Right forelimb (tissue), 1 donor: ENCODE measurements at places on chromosomes 13 and 19.

- no peak for DNase-seq
Observed at GRCh38 chr13:109281017-109281902, 505.1 kb downstream of the IRS2 start.

DNA sequence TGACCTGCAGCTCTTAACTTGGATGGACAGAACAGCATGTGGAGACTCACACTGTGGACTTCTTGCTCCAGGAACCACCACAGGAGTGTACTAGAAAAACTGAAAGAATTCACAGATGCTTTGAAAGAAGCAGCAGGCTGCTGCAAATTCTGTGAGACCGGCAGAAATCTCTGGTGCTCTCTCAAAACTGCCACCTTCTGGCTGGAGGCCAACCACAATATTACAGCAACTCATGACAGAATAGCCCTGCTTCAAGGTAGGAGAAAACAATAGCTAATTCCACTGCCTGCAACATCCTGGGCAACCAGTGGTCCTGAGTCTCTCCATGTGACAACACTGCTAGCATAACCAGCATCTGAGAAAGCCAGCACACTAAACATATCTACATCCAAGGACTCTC lies 26.9 kb downstream of the CDK8 start:
- DNase-seq, result no peak

DNA sequence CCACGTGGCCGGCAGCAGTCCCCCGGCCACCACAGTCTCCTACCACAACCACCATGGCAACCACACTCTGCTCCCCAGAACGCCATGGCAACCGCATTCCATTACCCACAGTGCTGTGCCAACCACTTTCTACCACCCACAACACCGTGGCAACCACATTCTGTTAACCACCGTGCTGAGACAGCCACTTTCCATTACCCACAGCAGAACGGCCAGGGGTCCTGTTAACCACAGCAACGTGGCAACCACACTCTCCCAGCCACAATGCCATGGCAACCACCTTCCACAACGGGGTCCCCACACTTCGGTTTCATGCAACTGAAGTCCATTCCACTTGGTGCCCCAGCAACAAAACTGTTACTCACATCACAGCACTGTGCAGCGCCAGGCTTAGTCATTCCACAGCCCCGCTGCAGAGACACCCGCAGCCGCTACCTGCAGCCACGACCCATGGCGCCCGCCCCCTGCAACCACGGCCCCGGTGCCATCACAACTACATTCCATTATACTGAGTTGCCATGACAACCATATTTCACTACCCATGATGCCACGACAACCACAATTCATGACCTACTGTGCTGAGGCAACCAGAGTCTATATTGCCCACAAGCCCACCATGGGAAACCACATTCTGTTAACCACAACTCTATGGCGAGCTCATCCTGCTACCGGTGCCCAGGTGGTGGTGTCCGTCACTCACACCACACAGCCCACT lies 10.0 kb downstream of the DPF1 start:
- DNase-seq, result peak; percentile 59

DNA sequence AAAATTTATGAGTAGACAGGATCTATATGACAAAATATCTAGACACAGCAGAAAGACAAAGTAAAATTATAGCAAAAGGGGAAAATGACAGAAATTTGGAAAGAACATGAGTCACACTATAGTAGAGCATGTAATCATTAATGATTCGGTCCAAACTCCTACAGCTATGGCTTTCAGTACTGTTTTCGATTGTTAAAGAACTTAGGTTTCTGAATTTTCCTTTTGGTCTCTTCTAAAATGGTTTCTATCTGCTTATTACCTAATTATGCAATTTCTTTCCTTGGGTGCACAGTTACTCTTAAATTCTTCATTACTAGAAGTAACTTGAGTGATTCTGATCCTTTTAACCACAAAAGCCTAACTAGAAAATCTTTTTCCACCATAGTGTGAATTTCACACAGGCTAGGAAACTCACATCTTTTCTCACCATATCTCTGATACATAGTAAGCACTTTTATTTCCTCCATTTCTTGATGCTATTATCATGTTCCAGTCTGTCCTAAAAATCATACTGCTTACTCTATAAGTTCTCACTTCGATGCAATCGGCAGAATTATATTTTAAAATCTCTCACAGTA lies 1101.4 kb downstream of the PCDH9 start:
- no peak for DNase-seq

- no peak for DNase-seq
Observed at GRCh38 chr13:23656637-23657371, 86.6 kb downstream of the TNFRSF19 start.

DNA sequence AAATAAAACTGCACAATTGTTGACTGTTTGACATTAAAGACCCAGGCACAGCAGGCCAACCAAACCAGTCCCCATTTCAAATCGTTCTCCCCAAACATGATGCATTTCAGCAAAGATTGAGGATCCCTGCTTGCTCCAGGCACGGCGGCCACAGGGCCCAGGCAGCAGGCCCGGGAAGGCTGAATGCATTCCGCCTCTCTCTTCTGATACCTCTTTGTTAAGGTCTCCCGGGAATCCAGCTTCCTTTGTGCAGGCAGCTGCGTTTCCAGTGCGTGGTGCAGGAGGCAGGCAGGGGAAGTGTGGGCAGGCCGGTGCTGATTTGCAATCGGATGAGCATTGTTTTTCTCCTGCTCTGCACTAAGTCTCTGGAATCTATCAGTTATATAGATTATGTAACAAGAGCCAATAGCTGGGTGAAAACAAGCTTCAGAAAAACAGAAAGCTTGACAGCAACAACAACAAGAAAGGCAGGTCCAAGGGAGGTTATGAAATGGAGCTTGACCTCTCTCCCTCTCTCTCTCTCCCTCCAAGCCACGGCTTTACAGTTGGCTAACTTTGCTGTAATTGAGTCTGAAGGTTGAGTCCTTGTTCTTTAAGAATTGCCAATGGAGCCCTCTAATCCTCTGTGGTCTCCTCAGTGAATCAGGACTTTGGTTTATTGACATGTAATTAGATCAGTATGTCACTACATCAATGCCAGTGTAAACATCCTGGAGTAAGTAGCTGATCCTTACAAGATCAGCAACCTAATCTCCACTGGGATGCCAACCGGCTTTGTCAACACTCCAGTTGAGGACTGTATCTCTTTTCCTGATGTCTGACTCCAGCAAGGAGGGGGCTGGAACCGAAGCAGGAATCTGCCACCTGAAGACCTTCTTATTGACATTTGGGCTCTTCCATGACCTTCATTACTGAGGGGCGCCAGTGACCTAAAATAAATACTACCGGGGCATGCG lies 338.0 kb downstream of the TEX29 start:
- no peak for DNase-seq

GRCh38 chr19:14514215-14514863 lies 3.9 kb downstream of the DNAJB1 start:
- no peak for DNase-seq

DNA sequence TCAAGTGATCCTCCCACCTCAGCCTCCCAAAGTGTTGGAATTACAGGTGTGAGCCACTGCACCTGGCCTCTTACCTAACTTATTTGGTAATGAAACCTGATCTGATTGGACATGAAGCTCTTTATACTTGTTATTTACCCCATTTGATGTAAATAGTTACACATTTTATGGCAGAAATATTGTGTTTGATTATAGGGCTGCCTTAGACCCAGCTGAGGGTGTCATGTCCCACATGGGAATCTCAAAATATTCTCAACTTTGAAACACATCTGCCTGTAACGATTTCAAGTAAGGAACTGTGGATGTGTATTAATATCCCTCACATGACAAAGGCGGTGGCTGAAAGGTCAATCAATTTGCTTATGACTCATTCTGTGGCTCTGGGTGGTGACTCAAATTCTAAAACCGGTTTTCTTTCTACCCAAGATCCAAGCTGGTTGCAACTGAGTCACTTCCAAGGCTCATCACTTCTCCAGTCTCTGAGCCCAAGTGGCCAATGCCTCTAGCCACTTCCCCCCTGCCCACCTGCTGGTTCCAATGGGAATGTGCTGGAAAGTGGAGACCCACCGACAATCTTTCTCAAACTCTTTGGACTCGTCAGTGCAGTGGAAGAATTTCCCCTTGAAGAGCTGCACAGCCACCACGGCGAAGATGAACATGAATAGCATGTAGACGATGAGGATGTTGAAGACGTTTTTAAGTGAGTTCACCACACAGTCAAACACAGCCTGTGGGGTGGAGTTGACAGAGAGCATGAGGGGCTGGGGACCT lies 110.9 kb downstream of the IER2 start:
- DNase-seq, result no peak

GRCh38 chr19:609004-609346 lies 19.3 kb downstream of the HCN2 start:
- DNase-seq, result no peak
